ENCODE measurements at places on chromosomes 6 and 20.

DNA sequence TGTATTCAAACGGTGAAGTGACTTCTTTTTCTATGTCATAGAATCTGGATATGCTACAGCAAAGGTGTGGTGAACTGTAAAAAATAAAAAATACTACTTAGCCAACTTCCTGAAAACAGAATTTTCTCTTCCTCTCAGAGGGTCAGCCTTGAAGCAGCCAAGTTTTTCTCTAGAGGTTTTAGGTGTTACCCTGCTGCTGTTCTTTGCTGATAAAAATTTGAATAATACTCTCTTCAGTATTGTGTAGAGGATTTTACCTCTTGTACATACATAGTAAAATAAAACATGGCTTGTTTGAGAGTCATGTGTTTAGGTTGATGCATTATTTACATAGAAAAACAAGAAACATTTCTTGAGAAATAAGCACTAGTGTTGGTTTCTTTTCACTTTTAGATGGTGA, 458.4 kb downstream of the TBC1D32 start:
- DNase-seq = no peak

DNA sequence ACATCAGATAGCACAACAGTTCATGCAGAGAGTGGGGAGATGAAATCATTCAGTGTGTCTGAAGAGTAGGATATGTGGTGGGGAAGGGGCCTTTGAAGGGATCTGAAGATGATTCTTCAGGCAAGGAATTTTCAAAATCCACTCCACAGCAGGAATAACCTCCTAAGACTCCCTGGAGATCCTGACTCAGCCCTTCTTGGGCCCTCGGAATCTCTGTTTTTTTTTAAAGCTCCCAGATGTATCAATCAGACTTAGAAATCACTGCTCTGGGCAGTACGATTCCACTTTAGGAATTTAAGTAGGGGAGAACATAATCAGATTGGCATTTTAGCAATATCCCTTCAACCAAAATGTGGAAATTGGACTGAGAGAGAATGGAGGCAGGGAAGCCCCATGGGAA, 55.5 kb downstream of the RIOK1 start:
- no peak for DNase-seq

GRCh38 chr20:34583544-34583943, 25.0 kb downstream of the MAP1LC3A start:
- DNase-seq = no peak

DNA sequence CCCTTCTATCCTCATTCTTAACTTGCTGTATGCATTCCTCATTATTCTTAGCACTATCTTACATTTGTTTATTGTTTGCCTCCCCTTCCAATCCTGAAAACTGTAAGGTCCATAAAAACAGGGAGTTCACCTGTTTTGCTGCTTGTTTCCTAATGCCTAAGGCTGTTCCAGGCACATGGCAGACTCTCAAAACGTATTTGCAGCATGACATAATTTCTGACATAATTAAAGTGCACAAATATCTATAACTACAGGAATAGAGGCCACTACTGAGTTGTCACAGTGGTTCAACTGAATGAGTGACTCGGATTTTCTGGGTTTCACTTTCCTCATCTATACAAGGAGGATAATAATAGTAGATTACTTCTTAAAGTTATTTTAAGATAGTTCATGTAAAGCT, 83.0 kb downstream of the HFE start:
- DNase-seq = no peak

DNA sequence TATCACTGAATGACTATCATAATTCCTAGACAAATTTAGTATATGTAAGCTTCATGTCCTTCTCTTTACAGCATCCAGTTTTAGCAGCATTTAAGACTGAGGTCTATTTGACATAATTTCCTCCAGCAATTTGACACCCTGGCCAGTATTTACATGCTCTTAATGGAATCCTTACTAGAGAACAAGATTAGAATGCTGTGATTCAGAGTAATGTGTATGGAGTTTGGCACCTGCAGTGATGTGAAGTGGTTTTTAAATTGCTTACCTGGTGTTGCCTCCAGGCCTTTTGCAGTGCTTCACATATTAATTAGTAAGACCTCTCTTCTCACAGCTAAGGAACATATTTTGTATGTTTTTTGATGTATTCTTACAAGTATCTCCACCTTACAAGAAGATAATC, 9.8 kb downstream of the NKX2-4 start:
- DNase-seq = no peak

GRCh38 chr6:149711711-149712110, 6.2 kb downstream of the LATS1 start:
- no peak for DNase-seq

DNA sequence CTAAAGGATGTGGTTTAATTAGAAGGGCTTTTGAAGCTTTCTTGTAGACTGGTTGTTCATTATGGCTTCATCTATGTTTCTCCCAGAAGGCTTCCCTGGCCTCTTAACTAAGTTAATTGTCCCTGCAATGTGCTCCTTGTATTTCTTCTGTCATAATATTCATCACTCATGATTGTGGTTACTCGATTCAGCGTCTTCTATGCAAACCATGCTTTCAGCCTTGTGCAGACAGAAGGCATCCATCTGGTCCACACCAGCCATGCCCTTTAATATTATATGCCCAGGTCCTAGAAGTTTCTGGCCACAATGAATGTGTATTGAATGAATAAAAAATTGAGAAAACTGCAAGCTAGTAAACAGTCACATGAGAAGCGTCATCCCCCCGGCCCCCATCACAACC, 163.2 kb downstream of the KHDC1L start:
- DNase-seq = no peak

- no peak for DNase-seq
These were observed 26.9 kb upstream of the STXBP5 start for GRCh38 chr6:147177286-147177685.

DNA sequence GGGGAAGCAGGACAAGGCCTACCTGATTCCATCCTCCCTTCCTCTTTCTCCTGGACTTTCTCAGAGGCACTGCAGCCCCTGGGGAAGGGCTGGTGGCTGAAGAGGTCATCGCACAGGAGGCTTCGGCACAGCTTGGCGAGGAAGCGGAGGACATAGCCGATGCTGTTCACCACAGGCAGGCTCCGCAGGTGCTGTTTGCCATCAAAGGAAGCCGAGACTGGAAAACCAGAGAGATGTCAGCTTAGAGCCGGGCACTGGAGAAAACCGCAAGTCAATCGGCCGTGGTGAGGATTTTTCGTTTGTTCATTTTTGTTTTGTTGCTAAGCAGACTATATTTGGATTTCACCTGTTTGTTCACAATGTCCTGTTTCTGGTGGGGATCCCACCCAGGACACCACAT, 79.2 kb downstream of the SCML4 start:
- no peak for DNase-seq

DNA sequence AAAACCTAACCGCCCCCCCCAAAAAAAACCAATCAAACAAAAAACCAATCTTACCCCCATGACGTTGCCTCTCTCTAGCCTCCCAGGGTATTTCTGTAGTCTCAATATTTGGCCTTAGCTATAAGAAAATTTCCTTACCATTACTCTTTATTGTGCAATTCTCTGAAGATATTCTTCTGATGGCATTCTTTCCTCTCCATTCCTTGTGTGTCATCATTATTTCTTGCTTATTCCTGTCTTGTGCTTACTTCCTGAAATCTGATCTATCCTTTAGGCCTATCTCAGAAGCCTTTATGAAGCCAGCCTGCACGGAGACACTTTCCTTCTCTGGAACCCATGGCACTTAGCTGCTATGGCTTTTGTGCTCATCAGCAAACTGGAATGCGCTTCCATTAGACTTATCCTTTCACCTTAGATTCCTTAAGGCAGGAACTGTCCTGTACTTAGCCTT, 65.9 kb upstream of the DDR1 start:
- DNase-seq = no peak

- no peak for DNase-seq
These were observed 36.5 kb downstream of the SYNJ2 start for GRCh38 chr6:158018041-158018771.

DNA sequence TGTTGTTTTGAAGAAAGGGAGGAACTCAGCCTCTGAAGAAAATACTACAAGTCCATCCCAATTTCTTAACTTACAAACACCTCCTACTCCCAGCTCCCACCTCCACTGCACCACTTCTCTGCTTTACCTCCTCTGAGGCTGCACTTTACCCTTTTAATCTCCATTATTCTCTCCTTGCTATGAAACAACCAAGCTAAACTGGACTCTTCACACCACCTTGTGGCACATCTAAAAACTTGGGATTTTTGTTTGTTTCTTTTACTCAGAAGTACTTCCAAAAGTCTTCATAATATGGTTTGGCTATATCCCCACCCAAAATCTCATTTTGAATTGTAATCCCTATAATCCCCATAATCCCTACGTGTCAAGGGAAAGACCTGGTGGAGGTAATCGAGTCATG, 142.2 kb downstream of the MOXD1 start:
- no peak for DNase-seq

DNA sequence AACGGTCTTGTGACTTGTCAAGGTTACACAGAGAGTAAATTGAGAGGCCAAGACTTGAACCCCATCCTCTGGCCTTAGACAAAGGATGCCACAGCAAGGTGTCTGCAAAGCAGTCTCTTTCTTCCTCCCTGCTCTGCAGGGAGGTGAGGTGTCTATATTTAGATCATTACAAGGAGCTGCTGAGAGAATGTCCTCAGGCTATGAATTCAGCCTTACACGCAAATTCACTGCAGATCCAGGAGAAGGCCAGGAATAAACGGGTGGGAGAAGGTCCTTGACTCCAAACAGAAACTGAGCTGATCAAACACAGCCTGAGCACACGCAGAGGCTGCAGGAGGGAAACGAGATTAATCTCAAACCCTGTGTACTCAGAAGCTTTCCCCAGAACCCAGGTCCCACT, 48.6 kb upstream of the PTPRT start:
- DNase-seq = no peak

DNA sequence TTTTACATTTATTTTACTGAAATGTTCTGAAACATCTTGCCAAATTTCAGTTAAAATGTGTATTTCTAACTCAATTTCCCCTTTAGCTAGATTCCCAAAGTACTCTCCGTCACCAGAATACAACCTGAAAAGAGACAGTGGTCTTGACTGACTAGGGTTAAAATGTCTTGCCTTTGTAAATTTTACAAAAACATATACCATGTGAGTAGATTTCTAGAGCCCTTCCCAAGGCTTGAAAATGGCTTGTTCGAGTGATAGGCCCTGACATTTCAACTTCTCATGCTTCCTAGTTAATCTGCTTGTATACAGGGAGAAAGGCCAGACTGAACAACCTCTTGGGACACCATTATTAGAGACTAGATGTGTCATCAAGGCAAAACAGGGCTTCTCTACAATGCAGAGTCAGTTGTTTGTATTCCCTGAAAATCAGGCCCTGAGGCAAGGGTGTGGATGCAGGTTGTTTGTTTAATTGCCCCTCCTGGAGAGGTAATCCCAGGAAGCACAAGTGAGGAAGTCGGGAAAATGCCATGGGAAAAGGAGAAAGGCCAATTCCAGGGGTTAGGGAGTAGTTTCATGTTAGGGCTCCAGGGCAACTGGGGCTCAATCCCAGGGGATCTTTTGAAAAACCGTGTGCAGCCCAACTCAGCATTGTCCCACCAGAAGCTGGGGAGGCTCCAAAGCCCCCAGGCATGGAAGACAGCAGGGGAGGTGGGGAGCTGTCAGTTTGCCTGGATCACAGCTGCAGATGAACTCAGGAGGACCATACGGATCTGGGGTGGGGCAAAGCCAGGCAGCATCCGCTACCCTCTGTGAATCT, 11.6 kb upstream of the TFB1M start:
- DNase-seq = no peak

GRCh38 chr6:53437557-53438202, 88.9 kb upstream of the ELOVL5 start:
- peak; percentile 20 for DNase-seq

All from CD4-positive, alpha-beta T cell treated with Interleukin-1 beta for 1 hour (primary cell).